ENCODE measurements at places on chromosomes 5 and 9.

GRCh38 chr5:166293892-166294291, 1997.6 kb upstream of the WWC1 start:
- no peaks in the 10 kb centered on the region for H3K27me3 ChIP-seq
- no peak overlapping the region for H3K27ac ChIP-seq
- no peaks in the 10 kb centered on the region for H3K36me3 ChIP-seq
- no peaks in the 10 kb centered on the region for H3K4me1 ChIP-seq
- no peak overlapping the region for H3K4me3 ChIP-seq

DNA sequence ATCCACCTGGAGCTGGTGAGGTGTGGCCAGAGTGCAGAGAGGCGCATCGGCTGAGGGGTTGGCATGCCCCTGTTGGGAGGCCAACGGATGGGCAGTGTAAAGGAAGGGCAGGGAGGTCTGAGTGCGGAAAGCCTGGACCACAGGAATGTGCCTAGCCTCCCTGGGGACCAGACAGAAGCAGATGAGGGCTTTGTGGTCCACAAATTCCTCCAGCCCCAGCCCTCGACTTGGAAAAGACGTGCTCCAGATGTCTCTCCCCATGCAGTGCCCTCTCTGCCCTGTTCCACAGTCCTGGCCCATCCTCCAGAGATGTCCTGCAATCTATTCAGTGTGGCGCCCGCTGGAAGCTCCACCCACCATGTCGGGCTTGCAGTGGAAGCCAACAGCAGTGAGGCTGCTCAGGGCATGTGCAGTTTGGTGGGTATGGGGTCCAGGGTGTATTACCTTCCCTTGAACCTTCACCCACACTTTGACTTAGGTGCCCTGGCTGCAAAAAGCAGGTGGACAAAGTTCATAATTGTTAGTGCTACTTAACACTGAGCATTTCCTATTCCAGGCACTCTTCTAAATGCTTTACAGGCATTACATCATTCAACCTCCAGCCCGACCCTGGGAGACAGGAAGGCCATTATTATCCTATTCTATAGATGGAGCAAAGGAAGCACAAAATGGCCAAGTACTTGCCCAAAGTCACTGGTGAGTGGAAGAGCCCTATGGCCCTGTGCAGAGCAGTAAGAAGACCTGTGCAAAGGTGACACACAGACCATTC, 120.2 kb upstream of the SLC25A48 start:
- H3K4me3 ChIP-seq, result no peak overlapping the region
- no peaks in the 10 kb centered on the region for H3K4me1 ChIP-seq

DNA sequence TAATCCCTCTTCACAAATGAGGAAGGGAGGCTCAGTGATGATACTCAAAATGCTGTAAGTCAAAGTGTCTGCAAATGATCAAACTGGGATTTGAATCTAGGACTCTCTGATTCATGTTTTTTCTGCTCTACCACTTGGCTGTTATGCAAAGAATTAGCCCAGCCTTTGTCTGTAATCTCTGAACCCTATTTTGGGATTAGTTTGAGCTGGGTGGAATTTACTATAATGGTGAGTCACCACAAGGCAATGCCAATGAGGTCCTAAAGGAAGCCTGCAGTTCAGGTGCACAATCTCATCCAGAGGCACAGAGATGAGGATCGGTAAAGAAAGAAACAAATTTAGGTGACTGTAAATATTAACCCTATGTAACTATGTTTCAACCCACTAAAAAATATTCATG, 29.2 kb downstream of the RFK start:
- no peaks in the 10 kb centered on the region for H3K27me3 ChIP-seq
- no peak for DNase-seq
- H3K4me1 ChIP-seq, result no peaks in the 10 kb centered on the region
- no peak overlapping the region for H3K4me3 ChIP-seq

GRCh38 chr5:180105827-180106312, 34.3 kb upstream of the RNF130 start:
- H3K4me3 ChIP-seq, result no peak overlapping the region
- no peak overlapping the region for H3K27ac ChIP-seq
- DNase-seq, result no peak
- no peaks in the 10 kb centered on the region for H3K27me3 ChIP-seq

DNA sequence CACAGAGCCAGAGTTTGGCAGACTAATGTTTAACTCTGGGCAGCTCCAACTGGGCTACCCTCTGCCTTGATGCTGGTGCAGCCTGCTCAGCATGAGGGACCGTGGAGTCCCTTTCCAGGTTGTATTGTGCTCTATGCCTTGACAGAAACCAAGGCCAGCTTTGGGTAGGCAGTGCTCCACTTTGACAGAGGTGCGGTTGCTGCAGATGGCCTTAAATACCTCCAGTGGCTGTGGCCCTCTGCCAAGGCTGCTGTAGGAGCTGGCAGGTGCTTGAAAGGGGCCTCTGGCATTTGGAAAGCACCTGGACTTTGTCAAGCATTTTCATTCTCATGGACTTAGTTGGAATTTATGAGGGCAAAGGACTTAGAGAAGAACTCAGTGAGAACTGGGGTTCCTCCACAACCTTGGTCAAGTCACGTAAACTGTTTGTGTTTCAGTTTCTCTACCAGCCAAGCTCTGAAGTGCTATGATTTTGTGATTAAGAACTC, 249.7 kb upstream of the ZNF462 start:
- no peaks in the 10 kb centered on the region for H3K27me3 ChIP-seq
- H3K4me1 ChIP-seq, result no peaks in the 10 kb centered on the region
- H3K27ac ChIP-seq, result no peak overlapping the region
- no peak for DNase-seq
- no peak overlapping the region for H3K4me3 ChIP-seq
- H3K36me3 ChIP-seq, result no peaks in the 10 kb centered on the region

DNA sequence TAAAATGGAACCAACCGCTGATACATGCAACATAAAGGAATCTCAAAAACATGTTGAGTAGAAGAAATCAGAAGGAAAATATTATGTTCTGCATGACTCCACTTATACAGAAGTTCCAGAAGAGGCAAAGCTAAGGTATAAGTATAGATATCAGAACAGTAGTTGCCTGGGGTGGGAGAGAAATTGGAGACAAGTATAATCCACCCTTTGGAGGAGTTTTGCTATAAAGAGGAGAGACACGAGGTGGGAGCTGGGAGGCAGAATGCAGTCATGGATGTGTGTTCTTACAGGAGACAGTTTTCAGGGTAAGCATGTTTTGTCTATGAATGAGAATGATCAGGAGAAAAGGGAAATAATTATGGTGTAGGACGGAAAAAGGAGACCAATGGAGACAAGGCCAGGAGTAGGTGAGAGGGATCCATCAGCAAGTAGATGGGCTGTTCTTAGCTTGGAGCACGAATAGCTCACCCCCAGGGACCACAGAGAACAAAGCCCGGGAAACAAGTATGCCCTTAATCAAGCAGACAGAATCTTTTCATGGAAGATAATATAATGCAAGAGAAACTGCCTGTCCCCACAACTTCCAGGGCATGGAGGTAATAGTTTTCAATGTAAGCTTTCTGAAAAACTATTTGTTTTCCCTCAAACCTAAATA, 72.2 kb downstream of the MED27 start:
- peaks cover 4% of the 10 kb centered on the region for H3K36me3 ChIP-seq
- no peaks in the 10 kb centered on the region for H3K27me3 ChIP-seq
- no peak for DNase-seq

DNA sequence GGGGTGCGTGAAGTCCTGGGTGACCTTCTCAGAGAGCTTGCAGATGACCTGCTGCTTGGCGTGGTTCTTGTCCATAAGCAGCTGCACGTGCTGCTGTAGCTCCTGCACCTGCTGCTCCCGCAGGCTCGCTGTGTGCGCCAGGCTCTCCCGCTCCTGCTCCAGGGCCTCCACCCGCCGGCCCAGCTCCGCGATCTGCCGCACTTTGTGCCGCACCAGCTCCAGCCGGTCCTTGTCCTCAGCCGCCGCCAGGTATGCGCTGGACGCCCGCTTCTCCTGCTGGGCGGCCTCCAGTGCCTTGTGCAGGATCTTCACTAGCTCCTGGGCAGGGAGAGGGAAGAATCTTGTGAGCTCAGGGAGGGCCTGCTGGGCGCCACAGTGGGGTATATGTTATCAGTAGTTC, 28.5 kb upstream of the CORO2A start:
- no peak for DNase-seq
- no peaks in the 10 kb centered on the region for H3K27me3 ChIP-seq
- H3K4me1 ChIP-seq, result no peaks in the 10 kb centered on the region
- H3K4me3 ChIP-seq, result no peak overlapping the region
- H3K36me3 ChIP-seq, result peaks cover 40% of the 10 kb centered on the region

DNA sequence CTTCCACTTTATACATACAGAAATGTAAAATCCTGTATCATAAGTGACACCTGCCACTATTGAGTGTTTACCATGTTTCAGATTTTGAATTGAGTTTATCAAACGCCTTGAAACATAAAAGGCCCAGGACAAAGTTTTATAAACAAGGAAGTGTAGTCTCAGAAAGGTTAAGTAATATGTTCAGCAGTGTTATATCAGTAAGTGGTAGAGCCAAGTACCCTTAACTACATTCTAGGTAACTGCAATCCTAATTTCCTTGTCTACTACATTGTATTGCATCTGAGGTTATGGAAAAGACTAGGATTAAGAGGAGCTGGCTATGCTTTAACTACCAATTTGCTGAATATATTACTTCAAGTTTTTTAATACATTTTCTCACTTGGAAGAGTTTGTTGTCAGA, 641.6 kb downstream of the LRRC70 start:
- H3K27ac ChIP-seq, result no peak overlapping the region
- H3K27me3 ChIP-seq, result no peaks in the 10 kb centered on the region
- H3K36me3 ChIP-seq, result no peaks in the 10 kb centered on the region
- H3K4me3 ChIP-seq, result no peak overlapping the region

- H3K4me1 ChIP-seq, result no peaks in the 10 kb centered on the region
- H3K36me3 ChIP-seq, result no peaks in the 10 kb centered on the region
Measured at GRCh38 chr5:179121667-179122111, 61.5 kb downstream of the ZNF354C start.

- H3K4me1 ChIP-seq, result no peaks in the 10 kb centered on the region
- no peak overlapping the region for H3K4me3 ChIP-seq
- H3K27me3 ChIP-seq, result no peaks in the 10 kb centered on the region
- DNase-seq, result no peak
- H3K27ac ChIP-seq, result no peak overlapping the region
- H3K36me3 ChIP-seq, result no peaks in the 10 kb centered on the region
Measured at GRCh38 chr9:124190761-124191160, 67.0 kb upstream of the NEK6 start.

- no peaks in the 10 kb centered on the region for H3K36me3 ChIP-seq
- no peaks in the 10 kb centered on the region for H3K27me3 ChIP-seq
- no peak overlapping the region for H3K27ac ChIP-seq
- H3K4me1 ChIP-seq, result peaks cover 30% of the 10 kb centered on the region
- H3K4me3 ChIP-seq, result no peak overlapping the region
- DNase-seq, result no peak
Measured at GRCh38 chr5:10579536-10580521, 16.0 kb downstream of the ANKRD33B start.

GRCh38 chr5:94849324-94849723, 230.9 kb downstream of the SLF1 start:
- no peaks in the 10 kb centered on the region for H3K27me3 ChIP-seq
- no peak overlapping the region for H3K27ac ChIP-seq

DNA sequence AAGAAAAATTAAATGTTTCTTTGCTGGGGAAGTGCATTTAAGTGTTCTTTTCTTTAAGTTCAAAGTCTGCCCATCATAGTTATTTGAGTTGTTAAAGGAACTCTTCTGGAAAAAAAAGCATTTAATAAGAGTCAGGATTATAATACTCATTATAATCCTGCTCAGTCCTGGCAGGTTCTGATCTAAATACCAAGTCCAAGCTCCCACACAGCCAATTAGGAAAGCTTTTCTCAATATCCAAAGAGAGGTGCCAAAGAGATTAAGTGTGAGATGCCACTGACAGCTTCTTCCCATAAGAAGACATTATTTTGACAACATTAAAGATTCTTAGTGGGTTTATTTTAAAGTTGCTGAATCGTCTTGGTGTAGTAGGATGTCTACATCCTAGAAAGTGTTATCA, 235.2 kb upstream of the DAB2 start:
- no peak for DNase-seq
- H3K4me3 ChIP-seq, result no peak overlapping the region
- H3K27ac ChIP-seq, result no peak overlapping the region
- H3K27me3 ChIP-seq, result peaks cover 3% of the 10 kb centered on the region
- H3K36me3 ChIP-seq, result no peaks in the 10 kb centered on the region

- H3K4me1 ChIP-seq, result peaks cover 57% of the 10 kb centered on the region
- peak overlapping the region; percentile 43 for H3K27ac ChIP-seq
- H3K27me3 ChIP-seq, result no peaks in the 10 kb centered on the region
Measured at GRCh38 chr9:112754578-112754977, 4.0 kb downstream of the SNX30 start.

DNA sequence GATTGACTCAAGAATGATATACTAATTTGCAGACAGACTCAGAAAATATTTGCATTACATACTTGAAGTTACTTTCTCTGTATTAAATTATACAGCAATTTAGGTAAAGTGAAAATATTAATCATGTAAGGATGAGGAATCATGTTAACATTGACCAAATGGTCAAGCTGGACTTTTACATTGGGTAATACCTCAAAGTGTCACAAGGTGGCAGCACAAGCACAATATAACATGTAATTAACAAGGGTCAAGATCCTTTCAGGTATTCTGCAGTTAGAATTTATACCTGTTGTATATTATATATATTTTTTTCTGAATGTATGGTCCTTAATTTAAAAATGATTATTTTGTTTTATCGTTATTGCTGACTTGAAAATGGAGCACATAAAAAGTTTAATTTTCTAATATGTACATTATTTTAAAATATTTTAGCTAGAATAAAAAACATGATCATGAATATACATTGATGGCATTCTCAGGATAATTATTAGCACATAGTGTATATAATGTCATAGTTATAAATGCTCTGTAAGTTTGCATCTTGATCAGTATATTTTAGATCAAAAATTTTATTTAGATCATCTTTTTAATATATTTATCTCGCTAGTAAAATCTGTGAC, 8.6 kb downstream of the HAPLN1 start:
- no peak overlapping the region for H3K4me3 ChIP-seq
- no peak for DNase-seq
- no peaks in the 10 kb centered on the region for H3K27me3 ChIP-seq
- H3K4me1 ChIP-seq, result no peaks in the 10 kb centered on the region
- H3K36me3 ChIP-seq, result no peaks in the 10 kb centered on the region

- no peak overlapping the region for H3K4me3 ChIP-seq
- H3K27me3 ChIP-seq, result no peaks in the 10 kb centered on the region
- DNase-seq, result no peak
Measured at GRCh38 chr5:137876101-137876500, 8.4 kb downstream of the MYOT start.

DNA sequence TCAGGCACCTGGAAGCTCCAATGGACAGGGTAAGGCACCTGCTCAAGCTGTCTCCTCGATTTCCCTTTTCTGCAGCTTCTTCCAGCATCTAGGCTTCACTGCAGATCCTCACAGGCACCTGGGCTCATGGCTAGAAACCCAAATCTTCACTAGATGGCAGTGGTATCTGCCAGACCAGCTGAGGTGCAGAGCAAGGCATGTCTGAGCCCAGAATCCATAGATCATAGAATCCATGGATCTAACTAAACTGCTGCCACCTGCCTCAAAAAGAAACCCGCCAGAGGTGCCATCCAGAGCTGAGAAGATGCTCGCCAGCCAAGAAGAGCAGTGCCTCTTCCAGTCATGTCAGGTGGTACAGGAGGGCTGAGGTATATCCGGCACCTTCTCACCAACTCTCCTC, 6.9 kb downstream of the SHC3 start:
- no peak overlapping the region for H3K27ac ChIP-seq
- H3K4me3 ChIP-seq, result no peak overlapping the region
- DNase-seq, result no peak
- H3K4me1 ChIP-seq, result no peaks in the 10 kb centered on the region

- H3K27ac ChIP-seq, result no peak overlapping the region
- no peak for DNase-seq
- no peaks in the 10 kb centered on the region for H3K4me1 ChIP-seq
Measured at GRCh38 chr9:110179734-110180133, 28.2 kb downstream of the C9orf152 start.
